D721Med (cell line): ENCODE measurements at places on chromosomes 5 and 9.

GRCh38 chr5:72559866-72560766 is 52.9 kb upstream of the ZNF366 start:
- DNase-seq = no peak

DNA sequence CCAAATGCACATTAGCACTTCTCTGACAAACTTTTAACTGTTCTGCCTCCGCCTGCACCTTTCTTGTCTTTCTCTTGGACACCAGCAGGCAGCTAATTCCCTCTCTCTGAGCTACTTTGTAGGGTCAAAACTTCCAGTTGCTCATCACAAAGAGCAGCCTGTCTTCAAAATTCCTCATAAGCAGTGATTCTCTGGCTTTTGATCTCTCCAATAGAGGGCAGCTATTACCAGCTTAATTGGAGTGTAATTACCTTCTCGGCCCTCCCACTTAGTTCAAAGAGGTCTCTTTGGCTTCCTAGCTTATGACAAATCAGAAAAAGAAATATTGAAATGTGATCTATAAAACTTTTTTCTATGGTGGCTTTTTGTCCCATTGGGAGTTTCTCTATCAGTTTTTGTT is 43.6 kb upstream of the RAD23B start:
- DNase-seq = no peak

- no peak for DNase-seq
Observed at GRCh38 chr5:152953788-152954483, 536.5 kb upstream of the GRIA1 start.

- no peak for DNase-seq
Observed at GRCh38 chr5:68134033-68134668, 81.4 kb upstream of the PIK3R1 start.
